ENCODE measurements at places on chromosomes 2 and 18. TPM values are rescaled to one million over a fixed set of nuclear protein-coding genes. Genes with fewer than 3 reads are reported as not detected.

Gene SNORC
- polyA plus RNA-seq: 2.7 TPM

Gene REG1A
- polyA plus RNA-seq: not detected

Gene IL36G
- polyA plus RNA-seq: not detected

Gene CCDC138
- 6.1 TPM for polyA plus RNA-seq

Gene FAM237A
- polyA plus RNA-seq: not detected

Gene GRB14
- polyA plus RNA-seq: 2.4 TPM

Gene MARS2
- polyA plus RNA-seq: 4.1 TPM

Gene SDC1
- 3.8 TPM for polyA plus RNA-seq

Gene MAP2
- polyA plus RNA-seq: 12.3 TPM

Gene ABCB11
- polyA plus RNA-seq: not detected

Gene COL3A1
- 7,572 TPM for polyA plus RNA-seq

Gene RGPD3
- 0.09 TPM for polyA plus RNA-seq

Gene APCDD1
- 22.2 TPM for polyA plus RNA-seq

Gene FBXO48
- 1.9 TPM for polyA plus RNA-seq

Gene TMEM169
- polyA plus RNA-seq: 4.2 TPM

Gene IGFBP5
- 391 TPM for polyA plus RNA-seq

Gene FAM124B
- 5.2 TPM for polyA plus RNA-seq

Gene OSBPL1A
- polyA plus RNA-seq: 59.8 TPM

Gene SKOR2
- polyA plus RNA-seq: not detected

Gene LOXHD1
- polyA plus RNA-seq: 1.1 TPM

Gene HOXD10
- polyA plus RNA-seq: 0.15 TPM

Gene PGAP1
- 14.8 TPM for polyA plus RNA-seq

Gene IKZF2
- polyA plus RNA-seq: 3.2 TPM

Gene GPR55
- polyA plus RNA-seq: not detected

Gene PPIL3
- 66.7 TPM for polyA plus RNA-seq

Gene TFCP2L1
- polyA plus RNA-seq: 0.12 TPM

Gene SLC5A7
- 0.07 TPM for polyA plus RNA-seq

Gene NDC80
- 20.3 TPM for polyA plus RNA-seq

Gene IL36RN
- polyA plus RNA-seq: not detected

Gene CCDC121
- polyA plus RNA-seq: 6.8 TPM

Gene MATN3
- polyA plus RNA-seq: 1.4 TPM

Gene SGPP2
- 0.39 TPM for polyA plus RNA-seq

Data from muscle of back (tissue), 13 donors.